ENCODE measurements at places on chromosomes 12 and 14. TPM values are rescaled to one million over a fixed set of nuclear protein-coding genes. Genes with fewer than 3 reads are reported as not detected.

GRCh38 chr14:50402965-50403364 lies 6.3 kb upstream of the CDKL1 start:
- no peak for DNase-seq

The KRT85 gene
- total RNA-seq = not detected

The CLBA1 gene
- total RNA-seq = 5.5 TPM

The PGF gene
- total RNA-seq = 42.3 TPM
